ENCODE measurements at places on chromosomes 5 and 9. TPM values are rescaled to one million over a fixed set of nuclear protein-coding genes. Genes with fewer than 3 reads are reported as not detected.
A peak's percentile ranks its signal among the peaks of the same experiment; 100 is the strongest.

- DNase-seq: no peak
These were observed 18.7 kb downstream of the GIN1 start for GRCh38 chr5:103101079-103101750.

ANKRD20A1 gene
- 1.5 TPM for total RNA-seq

MYOZ3 gene
- total RNA-seq: 1.7 TPM

GRCh38 chr5:161410640-161411039 lies 135.9 kb downstream of the GABRB2 start:
- DNase-seq: no peak

- no peak for DNase-seq
These were observed 409.4 kb upstream of the CTNND2 start for GRCh38 chr5:12313602-12314001.

DNA sequence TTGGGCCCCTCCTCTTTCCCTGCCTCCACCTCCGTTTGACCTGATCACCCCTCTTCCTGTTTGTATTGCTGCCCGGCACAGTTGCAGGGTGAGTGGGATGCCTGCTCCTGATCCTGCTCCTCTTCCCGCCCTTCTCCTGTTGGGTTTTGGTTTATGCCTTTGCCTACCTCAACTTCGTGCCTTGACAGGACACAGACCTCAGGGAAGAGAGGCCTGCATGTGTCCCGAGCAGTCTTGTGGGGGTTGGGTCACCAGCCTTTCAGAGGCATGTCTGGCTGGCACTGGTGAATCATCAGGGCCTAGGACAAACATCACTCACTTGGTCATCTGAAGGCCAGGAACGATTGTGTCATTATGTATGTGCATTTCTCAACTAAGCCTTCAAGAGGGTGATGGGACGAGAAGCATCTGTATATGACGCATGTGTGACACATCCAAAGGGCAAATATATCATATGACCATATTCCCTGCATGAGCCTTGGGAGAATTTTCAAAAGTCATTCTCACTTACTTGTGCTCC lies 56.9 kb downstream of the NPR3 start:
- no peak for DNase-seq

- DNase-seq: no peak
These were observed 47.9 kb upstream of the ST8SIA4 start for GRCh38 chr5:100950985-100951384.

CBY3 gene
- not detected for total RNA-seq

GRCh38 chr9:1837453-1838084 lies 177.6 kb upstream of the SMARCA2 start:
- DNase-seq: no peak

SAXO1 gene
- total RNA-seq: 0.12 TPM

PRLR gene
- 1.6 TPM for total RNA-seq

DNA sequence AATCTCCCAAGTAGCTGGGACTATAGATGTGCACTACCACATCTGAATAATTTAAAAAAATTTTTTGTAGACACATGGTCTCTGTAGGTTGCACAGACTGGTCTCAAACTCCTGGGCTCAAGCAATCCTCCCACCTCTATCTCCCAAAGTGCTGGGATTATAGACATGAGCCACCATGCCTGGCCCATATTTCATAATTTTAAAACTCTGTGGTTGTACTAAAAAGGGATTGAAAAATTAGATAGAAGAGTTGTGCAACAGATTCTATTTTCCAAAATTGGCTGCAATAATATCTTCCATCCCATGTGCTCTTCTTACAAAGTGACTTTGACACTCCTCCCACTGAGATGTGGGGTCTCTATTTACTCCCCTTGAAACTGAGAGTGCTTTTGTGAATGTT lies 7.6 kb upstream of the UHRF2 start:
- DNase-seq: no peak

DNA sequence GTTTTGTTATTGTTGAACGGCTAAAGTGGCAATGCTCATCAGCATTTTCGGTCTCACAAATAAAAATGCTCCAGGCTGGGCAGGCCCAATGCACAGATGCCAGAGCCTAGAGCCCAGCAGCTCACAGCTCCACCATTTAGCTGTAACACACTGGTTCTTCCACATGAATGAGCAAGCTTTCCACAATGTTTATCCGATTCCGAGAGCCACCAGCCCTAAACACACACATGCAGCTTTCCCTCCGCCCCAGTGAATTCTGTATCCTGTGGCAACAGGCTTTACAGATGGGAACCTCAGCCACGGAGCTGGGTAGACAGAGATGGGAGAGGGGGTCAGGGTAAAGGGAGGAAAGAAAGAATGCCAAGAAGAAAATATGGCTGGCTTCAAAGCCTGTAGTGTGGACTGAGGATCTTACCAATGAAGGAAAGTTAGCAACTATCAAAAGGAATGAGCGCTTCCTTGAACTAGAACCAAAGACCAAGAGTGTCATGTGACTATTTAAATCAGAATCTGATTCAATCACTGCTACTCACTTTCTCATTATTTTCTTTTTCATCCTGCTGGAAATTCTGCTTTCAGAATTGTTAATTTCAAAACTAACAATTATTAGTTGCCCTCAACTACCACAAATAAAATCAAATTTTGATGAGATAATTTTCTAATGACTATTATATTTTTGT lies 77.1 kb downstream of the MRPS27 start:
- no peak for DNase-seq

- no peak for DNase-seq
These were observed 92.9 kb upstream of the GRHPR start for GRCh38 chr9:37329576-37329975.

DNA sequence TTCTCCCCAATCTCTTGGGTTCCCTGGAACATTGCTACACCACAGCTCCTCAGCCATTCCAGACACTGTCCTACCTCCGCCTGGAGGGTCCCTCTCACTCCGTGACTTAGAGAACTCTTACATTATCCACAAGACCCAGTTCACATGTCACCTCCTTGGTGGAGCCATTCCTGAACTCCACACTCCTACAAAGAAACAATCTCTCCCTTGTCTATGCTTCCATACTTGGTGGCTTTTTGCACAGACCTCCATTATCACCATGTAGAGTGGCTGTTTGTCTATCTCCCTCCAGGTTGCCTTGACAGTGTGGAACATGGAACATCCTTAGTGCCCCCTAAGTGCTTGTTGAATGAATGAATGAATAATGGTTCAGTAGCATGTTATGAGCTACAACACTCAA lies 105.9 kb downstream of the PAX5 start:
- no peak for DNase-seq

- peak; percentile 84 for DNase-seq
These were observed 928 bp downstream of the MCTP1 start for GRCh38 chr5:95283761-95284571.

GRCh38 chr9:75960551-75960950 lies 70.1 kb downstream of the PCSK5 start:
- DNase-seq: no peak

DNA sequence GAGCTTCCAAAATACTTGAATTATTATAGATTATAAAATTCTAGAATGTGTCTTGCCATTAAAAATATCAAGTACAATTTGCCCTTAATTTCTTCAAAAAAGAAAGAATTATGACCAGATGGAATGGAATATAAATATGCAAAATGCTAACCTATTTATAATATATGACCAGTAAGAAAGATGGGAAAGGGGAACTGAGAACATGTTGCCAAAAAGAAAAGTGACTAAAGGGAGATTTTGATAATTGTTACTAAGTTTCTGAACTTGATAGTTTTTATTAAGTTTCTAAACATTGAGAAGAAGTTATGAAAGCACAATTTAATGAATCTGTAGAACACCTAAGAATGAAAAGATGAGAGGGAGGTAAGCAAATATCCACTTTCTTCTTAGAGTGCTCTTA lies 188.4 kb upstream of the NR4A3 start:
- no peak for DNase-seq

HOMER1 gene
- total RNA-seq: 7.4 TPM

DNA sequence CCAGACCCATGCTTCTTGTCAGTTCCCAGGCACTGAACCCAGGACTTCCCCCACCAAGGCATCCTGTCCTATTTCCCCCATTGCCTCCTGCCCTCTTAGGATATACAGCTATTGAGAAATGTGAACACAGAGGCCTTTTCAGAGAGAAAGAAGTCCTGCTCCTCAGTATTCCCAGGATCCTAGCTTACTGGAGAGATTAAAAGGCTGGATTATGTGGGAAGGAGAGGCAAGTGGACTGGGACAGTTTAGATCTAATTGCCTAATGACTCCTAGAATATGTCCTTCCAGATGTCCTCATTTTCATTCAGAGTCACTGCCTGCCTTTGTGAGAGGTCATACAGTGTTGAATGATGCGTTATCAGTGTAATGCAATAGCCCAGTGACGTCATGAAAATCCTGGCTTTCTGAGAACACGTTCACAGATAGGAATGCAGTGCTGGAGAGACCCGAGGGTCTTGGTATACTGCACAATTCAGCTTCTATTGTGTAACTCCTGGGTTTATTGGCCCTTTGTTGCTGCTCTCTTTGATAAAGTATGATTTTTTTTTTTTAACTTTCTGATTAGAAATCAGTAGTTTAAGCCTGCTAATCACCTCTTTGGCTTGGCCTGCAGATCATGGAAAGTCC lies 26.2 kb downstream of the WWC1 start:
- no peak for DNase-seq

DIRAS2 gene
- total RNA-seq: not detected

- no peak for DNase-seq
These were observed 42.4 kb upstream of the AIF1L start for GRCh38 chr9:131053896-131054295.

DNA sequence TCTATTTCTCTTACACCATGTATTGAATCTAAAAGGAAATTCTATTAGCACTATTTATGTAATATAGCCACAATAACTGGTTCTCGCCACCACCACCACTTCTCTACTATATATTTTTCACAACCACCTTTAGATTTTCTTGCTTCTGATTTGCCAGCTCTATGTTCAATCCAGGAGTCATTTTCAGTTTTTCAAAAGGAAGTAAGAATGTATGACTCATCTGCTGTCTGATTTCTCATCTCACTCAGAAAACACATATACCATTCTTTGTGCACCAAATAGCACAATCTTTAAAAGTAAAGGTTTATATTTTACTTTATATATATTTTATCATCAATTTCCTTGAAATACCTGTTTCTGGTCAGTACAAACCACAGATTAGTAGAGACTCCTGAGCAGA lies 1127.5 kb downstream of the TAF11L14 start:
- DNase-seq: no peak

LCP2 gene
- 83.1 TPM for total RNA-seq

DNA sequence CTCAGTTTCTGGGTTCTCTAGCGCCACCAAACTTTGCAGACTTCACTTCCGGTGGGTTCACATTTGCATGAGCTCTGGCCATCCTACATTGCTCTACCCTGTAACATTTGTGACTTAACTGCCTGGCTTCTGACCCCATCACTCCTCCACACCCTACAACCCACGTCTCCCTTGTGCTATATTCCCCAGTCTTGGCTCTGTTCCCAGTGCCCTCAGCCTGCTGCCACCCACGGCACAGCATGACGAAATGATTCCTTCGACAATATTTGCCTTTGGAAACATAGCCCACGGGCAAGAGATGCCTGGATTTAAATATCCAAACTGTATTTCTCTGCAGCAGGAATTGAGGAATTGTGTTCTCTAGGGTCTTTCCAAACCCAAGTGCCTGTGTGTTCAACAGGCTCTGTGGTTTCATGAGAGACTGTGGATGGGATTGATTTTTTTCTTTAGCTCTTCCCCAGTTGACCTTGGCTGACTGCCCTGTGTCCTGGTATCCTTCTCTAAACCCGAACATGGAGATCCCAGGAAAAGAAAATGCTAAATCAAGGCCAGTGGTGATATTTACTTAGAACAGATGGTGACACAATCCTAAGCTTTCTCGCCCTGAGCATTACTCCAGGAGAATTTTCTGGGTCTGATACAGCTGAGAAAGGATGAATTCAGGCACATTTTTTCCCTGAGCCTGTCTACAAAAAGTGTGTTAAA lies 44.4 kb upstream of the GRIA1 start:
- DNase-seq: peak; percentile 62
